ENCODE measurements at places on chromosomes 7 and 10.
A peak's percentile ranks its signal among the peaks of the same experiment; 100 is the strongest.

- DNase-seq = no peak
Observed at GRCh38 chr10:75233444-75234016, 2.2 kb downstream of the COMTD1 start.

- DNase-seq = peak; percentile 8
Observed at GRCh38 chr7:22234227-22234626, 122.7 kb downstream of the RAPGEF5 start.

DNA sequence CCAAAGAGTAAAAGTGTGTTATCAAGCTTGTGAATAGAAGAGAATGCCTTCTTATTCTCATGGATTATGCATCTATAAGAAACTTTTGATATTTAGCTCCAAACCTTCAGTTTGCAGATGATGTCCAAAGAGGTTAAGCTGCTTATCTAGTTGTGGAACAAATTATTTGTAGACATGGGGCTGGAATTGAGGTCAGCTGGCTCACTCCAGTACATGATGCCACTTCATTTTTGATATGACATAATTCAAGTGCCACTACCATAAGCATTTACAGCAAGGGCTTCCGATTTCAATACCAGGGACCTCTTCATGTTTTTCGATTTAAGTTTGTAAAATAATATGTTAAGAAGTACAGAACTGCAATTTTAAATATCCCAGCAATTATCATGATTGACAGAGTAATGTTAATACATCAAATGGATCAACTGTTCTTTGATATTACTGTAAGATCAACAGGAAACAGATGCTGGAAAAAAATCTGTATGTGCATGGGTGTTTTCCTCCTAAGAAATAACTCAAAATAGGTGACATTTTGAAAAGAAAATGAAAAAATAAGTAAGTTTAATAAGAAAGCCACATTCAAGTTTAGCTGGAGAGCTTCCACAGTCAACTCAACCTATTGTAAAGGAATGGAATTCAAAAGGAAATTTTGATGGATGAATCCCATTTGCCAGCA, 12.7 kb downstream of the FAM3C start:
- no peak for DNase-seq

DNA sequence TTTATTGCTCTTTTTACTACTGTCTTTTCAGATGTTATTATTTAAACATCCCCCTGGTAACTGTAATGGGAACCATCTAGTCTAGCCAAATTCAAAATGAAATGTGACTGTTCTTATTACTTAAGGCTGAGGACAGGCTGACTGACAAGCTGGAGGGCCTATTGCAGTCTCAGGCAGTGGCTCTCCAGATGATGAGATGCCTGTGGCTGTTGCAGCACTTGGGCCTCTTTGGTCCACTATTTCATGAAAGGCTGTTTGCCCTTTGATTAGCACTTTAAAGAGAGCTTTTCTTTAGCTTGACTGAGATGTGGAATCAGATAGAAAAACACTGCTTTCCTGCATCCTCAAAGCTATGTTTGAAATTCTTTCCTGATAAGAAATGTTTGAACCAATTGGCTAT, 540.5 kb downstream of the SORCS3 start:
- DNase-seq = no peak

GRCh38 chr7:124074007-124074406, 41.1 kb upstream of the TMEM229A start:
- DNase-seq = no peak

GRCh38 chr7:113561446-113561845, 357.4 kb downstream of the PPP1R3A start:
- DNase-seq = no peak

DNA sequence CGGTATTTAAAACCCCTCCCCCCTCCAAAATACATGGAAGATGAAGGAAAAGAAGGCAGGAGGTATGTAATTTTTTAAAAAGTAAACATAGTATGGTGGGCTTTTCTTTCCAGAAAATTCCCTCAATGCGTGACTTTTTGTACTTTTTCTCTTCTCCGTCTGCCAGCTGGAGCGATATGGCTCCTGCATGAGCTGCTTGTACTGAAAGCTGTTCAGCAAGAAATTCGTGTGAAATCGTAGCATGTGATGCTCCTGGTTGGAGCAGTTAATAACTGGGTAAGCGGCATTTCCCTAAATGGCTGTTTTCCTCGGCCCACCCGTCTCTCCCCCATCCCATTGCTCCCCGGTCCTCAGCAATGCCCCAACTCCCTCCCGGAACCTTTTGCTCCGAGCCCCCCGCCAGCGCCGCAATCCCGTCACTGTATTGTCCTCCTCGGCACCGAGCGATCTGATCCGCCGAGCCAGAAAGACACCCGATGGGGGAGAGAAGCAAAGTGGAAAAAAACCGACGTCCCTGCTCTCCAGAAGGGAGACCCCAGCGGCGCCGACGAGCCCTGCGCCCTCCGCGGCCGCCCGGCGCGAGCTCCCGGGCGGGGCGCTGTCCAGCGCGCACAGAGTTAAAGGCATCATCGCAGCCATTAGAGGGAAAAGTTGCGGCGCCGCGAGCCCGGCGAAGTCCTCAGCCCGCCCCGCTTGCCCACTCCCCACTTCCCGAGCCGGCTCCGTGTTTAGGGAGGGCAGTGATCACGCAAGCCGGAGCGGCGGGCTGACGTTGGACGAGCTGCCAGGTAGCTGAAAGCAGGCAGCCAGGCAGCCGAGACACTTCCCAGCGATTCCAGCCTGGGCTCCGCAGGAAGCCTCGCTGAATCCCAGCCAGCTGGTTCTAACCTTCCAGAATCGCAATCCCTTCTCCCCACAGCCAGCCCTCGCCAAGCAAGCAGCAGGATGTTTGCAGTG, at the start of gene VSTM2A:
Gene VSTM2A, plus strand, starts transcription at position 707 of the 957 bp plus-strand sequence. CDS start 356 bp downstream, outside the sequence.
- DNase-seq = no peak

DNA sequence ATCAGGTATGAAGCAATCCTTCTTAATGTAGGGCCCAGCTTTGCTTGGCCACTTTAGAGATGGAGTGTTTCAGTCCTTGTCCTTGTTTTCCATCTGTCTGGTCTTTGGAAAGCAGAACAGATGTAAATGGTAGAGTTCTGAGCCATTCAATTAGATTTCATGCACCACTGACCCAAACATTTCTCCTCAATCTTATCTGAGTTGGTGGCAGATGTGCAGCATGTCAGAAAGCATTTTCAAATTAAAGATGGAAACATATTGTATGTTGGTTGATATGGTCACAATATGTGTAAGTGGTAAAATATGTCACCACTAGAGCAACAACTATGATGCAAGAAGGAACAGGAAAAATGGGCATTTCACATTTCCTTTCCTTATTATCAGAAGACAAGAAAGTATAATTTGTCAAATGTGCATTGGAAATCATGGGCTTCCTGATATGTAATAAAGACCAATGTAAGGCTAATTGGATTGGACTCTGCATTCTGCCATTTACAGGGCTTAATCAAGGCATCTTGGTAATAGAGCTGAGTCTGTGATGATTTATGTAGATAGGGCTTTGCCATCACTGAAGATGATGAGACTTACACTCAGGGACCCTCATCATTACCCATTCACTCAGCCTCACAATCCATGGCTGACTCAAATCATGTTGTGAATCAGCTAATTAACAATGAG, 750.7 kb downstream of the NRG3 start:
- no peak for DNase-seq

DNA sequence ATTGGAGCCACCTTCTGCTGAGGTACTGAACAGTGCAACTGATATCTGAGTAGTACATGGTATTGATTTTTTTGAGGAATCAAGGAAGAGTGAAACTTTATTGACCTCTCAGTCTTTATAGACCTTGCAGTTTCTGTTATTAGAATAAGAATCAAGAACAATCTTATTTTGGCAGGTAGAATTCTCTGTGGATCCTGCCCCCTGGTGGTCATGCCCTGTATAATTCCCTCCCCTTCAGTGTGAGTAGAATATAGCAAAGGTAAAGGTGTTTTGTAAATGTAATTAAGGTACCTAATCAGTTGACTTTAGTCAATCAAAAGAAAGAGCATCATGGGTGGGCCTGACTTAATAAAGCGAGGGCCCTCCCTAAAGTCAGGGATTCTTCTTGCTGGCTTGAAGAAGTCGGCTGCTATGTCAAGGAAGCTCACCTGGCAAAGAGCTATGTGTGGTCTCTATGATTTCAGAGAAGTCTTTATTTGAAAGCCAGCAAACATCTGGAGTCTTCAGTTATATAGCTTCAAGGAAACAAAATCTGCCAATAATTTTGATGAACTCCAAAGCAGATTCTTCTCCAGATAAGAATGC, 142.8 kb downstream of the LSM5 start:
- DNase-seq = no peak

DNA sequence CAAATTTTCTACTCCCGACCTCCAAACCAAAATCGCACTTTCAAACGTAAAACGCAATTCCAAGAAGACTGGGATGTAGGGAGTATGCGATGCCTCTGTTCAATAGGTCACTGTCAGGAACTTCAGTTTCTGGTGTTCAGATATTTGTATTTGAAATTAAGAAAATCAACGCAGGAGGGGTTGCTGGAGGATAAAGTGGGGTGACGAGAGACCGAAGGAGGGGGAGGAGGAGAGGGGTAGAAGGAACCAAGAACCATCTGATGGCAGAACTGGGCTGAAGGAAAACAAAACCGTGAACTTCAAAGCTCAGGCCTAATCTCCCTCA, 293.8 kb upstream of the NFE2L3 start:
- DNase-seq = no peak

DNA sequence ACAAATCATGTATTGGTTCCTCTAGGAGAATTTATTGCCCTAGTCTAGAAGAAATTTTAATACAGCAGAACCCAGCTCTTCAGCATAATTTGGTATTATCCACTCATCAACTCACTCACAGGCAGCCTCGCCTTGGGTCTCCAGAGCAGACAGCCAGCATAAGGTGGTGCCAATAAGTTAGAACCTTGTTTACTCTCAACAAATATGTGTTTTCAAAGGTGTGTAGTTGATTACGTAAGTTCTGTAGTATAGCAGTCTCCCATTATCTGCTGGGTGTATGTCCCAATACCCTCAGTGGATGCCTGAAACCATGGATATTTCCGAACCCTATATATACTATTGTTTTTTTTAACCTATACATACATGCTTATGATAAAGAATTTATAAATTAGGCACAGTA, 522.5 kb upstream of the LRRN3 start:
- DNase-seq = no peak

DNA sequence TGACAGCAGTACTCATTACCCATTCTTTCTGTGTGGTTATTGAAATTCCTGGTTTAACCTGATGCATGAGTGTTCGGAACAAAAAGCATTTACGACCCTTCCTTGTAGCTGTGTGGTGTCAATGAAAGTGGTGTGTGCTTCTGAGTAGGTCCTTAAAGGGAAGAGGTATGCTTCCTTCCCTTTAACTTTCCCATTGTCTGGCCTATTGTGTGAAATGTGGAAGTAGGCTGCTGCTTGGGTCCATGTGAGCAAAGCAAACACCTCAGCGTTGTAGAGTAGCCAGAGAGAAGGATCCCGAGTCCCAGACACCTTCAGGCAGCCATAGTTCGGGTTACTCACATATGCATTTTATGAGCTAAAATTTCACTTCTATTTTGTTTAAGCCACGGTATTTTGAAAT, 74.7 kb downstream of the TSPAN12 start:
- no peak for DNase-seq

GRCh38 chr7:11655642-11656041, 176.4 kb downstream of the THSD7A start:
- DNase-seq = no peak

GRCh38 chr10:133129859-133130495, 30.0 kb upstream of the KNDC1 start:
- DNase-seq = no peak
